Stimulated activated CD4-positive, alpha-beta T cell treated with anti-CD3 and anti-CD28 coated beads, Interleukin-12 subunit alpha, Interleukin-12 subunit beta, amount 100 ng/mL, for 4 hours (primary cell): ENCODE measurements at places on chromosomes 11 and 22.

DNA sequence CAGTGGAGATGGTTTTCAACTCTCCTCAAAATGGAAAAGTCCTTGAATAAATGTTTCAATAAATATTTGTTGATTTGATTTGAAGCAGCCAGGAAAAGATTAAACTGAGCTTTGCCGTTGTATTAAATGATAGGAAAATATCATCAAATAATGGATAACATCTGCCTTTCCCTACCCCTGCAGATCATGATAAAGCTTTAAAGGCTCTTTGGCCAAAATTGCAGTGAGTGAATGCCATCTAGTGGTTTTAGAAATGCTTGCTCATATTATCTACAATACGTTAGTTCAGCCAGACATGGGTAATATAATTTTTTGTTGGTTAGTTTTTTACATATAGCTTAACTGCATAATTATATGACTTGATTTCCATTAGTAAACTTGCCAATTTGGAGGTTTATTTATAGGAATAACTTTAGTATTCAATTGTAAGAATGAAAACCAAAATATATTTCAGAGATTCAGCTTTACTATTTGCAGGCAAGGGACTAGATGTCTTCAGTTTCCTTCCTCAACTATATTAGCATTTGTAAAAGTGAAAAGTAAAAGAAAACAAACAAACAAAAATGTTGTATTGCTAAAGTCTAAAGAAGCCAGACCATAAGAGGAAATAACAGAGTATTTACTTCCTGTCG lies 159.2 kb downstream of the MSANTD4 start:
- DNase-seq = no peak

- no peak for DNase-seq
Observed at GRCh38 chr22:48950151-48950915, 877.3 kb downstream of the BRD1 start.

- no peak for DNase-seq
Observed at GRCh38 chr22:45752036-45752435, 80.4 kb downstream of the ATXN10 start.

DNA sequence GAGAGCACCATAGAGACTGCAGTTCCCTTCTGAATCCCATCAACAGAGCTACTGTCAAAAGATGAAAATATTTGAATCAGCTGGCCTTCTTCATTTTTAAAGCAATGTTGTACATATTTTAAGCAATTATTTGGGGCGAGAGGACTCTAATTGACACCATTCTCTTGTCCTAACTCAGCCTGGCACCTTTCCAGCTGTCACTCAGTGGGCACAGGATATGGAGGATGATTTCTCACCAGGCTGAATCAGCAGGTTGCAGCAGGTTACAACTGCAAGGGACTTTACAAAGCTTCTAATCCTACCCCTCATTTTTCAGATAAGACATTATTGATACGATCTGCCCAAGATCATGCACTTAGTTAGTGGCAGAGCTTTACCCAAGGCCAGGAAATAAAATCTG lies 11.9 kb upstream of the WT1 start:
- DNase-seq = no peak

DNA sequence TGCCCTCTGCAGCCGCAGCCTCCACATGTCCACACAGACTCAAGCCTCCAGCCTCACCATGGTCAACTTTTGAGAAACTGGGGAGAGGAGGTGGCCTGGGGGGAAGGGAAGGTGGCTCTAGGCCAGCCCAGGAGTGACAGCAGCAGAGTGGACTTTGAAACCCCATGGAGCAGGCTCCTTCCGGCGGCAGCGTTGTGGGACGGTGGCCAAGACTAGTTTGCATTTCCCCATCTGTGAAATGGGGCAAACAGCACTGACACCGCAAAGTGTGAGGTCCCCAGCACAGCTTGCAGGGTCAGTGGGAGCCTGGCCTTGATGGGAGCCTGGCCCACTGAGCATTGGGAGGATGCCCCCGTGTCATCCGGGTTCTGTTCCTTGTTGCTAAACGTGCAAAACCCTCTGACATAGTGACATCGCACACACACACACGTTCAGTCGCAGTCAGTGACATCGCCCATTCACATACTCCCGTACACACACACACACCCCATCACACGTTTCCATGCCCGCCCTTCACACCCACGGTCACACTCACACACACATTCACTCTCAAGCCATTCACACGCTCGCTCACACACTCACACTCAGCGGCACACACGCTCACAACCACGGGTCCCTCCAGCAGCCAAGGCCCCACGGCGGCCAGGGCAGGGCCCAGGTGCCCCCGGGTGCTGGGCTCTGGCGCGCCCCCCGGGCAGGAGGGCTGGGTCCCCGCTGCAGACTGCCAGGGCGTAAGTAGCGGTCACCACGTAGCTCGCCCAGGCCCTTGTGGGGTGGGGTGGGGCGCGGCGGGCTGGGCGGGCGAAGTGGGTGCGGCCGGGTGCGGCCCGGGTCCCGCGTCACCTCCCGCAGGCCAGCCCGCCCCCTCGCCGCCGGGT lies 585 bp downstream of the CYB5R3 start:
- no peak for DNase-seq

GRCh38 chr11:88523386-88524071 lies 186.0 kb upstream of the CTSC start:
- DNase-seq = no peak

DNA sequence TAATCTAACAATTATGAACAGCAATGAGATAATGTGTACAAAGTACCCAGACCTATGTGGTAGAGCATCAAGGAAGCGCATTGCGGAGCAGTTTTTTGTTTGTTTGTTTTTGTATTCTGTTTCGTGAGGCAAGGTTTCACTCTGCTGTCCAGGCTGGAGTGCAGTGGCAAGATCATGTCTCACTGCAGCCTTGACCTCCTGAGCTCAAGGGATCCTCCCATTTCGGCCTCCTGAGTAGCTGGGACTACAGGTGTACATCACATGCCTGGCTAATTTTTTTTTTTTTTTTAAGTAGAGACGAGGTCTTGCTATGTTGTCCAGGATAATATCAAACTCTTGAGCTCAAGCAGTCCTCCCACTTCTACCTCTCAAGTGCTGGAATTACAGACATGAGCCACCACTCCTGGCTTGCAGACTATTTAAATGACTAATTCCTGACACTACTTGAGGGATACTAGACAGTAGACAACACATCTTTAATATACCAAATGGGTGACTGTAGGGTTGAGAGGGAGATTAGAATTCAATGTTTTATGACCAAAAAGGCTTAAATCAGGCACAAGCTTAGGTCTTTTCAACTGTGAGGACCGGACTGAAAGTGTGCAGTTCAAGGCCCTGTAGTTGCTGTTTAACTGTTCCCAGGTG lies 12.7 kb downstream of the OR51B4 start:
- no peak for DNase-seq

DNA sequence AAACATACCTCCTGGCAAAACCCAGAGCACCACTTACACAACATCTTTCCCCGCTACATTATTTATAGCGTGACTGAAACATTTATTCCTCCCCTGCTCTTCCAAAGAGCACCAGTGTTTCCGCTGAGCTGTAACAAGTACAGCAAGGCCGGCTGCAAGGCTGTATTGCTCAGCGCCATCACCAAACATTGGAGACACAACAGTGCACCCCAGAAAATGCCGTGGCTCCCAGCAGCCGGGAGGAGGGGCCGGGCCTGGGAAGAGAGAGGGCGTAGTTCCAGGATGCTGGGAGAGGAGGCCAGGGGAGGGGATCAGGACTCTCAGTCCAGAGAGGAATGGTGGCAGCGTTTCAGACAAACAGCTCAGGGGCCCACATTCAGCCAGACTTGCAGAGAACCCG lies 133.2 kb downstream of the DSCAML1 start:
- DNase-seq = no peak
